ENCODE measurements at places on chromosomes 3 and 15.

GRCh38 chr15:101539492-101539891 lies 50.0 kb upstream of the PCSK6 start:
- no peak for DNase-seq

DNA sequence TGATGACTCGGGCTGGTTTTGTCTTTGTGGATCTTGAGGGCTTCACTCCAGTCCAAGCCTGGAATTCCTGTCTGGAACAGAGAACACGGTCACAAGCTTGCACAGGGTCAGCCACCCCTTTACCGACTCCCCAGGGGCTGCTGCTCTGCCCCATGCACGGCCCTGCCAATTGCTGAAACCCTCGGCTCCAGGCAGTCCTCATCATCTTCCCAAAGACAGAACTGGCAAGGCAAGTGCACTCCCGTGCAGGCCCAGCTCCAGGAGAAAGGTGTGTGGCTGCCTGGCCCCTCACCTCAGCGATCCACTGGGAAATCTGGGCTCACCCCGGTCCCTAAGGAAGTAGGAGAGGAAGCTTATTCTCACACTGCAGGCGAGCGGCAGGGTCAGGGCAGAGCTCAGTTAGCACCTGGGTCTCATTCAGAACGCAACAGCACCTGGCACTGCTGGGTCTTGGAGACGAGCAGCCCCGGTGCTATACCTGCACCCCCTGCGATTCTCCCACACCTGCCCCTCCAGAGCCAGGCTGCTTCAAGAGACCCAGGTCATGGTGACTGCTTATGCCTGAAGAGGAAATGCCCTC lies 7.2 kb downstream of the MAP6D1 start:
- DNase-seq = no peak

DNA sequence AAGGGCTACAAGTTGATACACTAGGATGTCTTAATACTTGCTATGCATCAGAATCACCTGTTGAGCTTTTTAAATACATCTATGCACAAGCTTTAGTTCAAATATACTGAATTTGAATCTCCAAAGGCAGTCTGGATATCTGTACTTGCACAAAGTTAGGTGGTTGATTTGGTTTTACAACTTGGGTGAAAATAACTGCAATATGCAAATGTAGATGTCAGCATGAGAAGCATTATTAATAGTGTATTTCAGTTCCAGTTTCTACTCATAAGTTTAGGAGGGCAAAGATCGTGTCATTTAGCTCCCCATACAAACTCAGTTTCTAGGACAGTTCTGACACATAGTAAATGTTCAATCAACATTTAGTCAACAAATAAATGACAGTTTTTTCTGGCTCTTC lies 25.6 kb downstream of the IQCB1 start:
- peak; percentile 92 for DNase-seq

GRCh38 chr3:43473244-43473643 lies 148.6 kb downstream of the ANO10 start:
- no peak for DNase-seq

DNA sequence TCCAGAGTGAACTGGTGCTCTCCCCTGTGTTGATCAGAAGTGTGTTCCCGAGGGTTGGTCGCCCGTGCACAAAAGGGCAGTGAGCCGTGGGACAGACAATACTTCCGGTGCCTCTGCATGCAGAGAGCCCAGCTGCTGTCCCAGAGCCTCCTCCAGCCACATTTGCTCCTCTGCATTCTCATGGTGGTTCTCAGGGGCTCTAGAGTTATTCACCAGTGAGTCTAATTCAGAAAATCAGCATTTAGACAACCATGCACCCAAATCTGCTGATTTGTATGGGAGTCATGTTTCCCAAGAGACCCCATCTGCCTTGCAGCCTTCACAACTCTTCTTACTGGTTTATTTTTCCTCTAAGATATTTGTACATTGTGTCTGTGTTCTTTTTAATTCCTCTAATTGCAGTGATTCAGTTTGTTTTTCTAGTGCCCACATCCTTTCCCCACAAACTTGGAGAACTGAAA lies 107.0 kb upstream of the SPRED1 start:
- no peak for DNase-seq

DNA sequence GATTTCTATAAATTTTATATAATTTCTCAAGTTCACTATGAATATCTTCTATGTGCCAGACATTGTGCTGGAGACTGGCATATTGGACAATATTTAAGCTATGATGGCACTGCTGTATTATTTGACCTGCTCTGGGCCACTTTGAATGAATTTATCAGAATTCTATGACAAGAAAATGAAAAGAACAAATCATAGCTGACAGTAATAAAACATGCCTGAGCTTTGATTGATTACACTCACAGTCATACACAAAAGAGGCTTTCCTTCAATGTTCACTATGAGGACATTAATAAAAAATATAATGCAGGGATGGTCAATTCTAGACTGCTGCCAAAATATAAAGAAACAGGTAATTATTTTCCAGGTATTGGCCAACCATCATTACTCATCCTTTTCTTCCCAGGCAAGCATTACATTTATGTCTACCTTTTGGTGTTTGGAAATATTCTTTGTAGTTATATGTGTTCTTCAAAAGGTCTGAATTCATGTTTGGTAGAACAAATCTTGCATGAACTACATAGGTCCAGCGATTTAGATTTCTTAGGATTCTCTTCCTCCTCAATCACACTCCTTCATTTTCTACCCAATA lies 81.0 kb upstream of the ALCAM start:
- DNase-seq = no peak

DNA sequence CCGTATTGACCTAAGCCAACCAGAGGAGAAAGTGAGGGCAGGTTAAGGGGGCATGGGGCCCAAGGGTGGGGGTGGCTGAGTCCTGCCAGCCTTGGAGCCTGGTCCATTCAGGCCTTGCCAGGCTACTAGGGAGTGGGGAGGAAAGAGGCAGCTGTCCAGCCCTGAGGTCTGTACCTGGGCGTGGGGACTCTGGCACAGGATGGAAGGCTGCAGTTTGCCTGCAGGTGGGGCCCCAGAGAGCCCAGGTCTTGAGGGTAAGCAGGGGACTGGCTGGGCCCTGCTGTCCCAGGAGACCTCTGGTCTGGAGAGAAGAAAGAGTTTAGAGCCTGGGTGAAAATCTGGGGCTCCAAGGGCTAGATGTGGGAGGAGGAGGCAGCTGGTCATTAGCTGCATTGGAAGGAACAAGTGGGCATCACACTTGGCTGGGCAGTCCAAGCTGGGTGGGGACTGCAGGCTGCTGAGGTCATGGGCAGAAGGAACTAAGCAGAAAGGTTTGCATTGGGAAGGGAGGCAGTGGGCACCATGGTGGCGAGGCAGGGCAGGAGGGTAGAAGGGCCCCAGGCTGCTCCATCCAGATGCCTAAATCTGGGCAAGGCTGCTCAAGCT lies 108.4 kb downstream of the OXNAD1 start:
- no peak for DNase-seq

GRCh38 chr15:59609730-59610712 lies 1.6 kb upstream of the GCNT3 start:
- DNase-seq = no peak

GRCh38 chr3:69092030-69092516 lies 7.3 kb downstream of the ARL6IP5 start:
- peak; percentile 47 for DNase-seq

- DNase-seq = no peak
Measured at GRCh38 chr15:100663086-100663914, 60.9 kb downstream of the ASB7 start.

DNA sequence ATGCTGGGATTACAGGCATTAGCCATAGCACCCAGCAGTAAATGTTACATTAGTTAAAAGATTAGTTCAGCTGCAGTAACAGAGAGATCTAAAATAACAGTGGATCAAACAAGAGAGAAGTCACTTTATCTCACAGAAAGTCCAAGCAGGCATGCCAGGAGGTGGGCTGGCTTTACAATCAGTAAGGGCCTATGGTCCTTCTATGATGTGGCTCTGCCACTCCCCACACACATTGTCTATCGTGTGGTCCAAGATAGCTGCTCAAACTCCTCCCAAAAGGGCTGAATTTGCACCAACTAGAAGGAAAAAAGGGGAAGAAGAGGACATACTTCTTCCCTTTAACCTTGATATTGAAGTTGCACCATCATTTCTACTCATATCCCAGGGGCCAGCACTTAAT lies 4.6 kb upstream of the RUVBL1 start:
- no peak for DNase-seq

GRCh38 chr3:87045473-87045872 lies 54.5 kb upstream of the VGLL3 start:
- no peak for DNase-seq

DNA sequence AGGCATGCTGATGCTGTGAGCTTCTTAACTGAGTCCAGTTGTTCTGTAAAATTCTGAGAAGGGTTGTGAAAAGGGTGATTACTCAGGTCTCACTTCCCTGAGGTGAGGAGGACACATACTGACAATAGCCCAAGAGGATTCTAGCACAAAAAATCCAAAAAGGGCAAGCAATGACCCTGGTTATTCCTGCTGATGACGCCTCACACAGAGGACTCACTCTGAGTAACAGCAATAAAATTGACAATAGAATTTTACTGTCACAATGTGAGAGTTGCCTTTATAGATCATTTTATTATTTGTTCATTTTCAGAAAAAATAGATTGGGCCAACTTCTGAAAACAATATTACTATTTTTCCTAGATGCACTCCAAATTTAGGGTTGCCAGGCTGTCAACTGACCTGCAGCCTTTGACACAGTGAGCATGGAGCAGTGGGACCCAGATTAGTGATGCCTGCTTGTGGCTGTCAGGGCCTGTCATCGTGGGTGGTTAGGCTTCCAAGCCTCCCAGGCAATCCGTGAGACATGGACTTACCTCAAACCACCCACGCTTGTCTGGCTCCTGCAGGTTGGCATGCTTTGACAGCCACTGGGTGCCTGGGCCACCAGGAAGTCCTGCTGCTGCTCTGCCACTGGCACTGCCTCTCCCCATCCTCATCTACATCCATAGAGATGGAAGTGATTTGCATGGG lies 396.0 kb upstream of the THBS1 start:
- no peak for DNase-seq

DNA sequence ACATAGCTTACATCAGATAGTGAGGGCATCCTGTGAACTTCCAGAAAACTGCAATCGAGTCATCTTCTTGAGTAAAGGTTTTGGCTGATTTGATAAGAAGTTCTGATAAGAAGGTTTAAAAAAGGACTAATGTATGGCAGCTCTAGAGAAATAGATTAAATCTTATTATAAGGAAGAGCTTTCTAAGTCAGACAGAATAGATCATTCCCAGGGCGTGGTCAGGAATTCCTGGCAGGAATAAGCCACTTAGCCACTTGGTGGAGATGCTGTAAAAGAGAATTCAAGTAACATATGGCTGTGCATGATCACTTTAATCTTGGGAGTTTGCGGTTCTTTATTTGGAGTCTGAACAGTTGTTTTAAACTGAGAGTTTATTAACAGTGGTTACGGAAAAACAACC lies 17.4 kb downstream of the PGBD4 start:
- no peak for DNase-seq

DNA sequence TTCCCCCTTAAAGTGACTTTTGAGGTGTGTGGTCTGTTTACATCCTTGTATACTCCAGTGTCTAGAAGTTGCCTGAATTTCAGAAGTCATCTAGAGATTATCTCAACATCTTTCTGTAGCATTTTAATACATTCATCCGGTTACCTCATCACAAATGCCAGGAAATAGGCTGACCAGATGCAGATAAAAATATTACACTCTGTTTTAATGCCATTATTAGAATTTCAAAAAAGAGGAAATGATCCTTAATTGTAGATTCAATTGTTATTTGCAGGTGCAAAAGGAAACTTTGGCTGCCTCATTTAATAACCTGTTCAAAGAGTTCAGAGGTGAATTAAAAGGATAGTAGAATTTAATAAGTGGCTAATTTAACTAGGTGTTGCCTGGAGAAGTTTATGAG lies 290.9 kb downstream of the C3orf38 start:
- DNase-seq = peak; percentile 57

GRCh38 chr15:91122296-91122695 lies 22.2 kb downstream of the SV2B start:
- no peak for DNase-seq

GRCh38 chr15:40845036-40845435 lies 1.2 kb downstream of the SPINT1 start:
- no peak for DNase-seq

DNA sequence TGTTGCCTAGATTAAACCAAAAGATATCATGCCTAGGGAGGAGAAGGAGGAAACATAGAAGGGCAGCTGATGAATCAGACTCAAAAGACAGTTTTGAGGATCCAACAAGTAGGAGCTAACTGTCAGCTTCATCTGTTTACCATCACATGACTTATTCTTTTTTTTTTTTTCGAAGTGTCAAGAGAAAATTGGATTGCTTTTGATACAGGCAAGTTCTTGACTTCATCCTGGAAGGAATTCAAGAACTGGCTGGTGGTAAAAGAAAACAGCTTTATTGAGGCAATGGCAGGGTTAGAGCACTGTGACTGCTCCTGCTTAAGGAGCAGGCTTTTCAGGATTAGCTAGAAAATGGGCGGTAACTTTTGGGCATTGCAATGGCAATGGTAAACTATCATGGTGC lies 227.5 kb upstream of the KCNMB2 start:
- no peak for DNase-seq

DNA sequence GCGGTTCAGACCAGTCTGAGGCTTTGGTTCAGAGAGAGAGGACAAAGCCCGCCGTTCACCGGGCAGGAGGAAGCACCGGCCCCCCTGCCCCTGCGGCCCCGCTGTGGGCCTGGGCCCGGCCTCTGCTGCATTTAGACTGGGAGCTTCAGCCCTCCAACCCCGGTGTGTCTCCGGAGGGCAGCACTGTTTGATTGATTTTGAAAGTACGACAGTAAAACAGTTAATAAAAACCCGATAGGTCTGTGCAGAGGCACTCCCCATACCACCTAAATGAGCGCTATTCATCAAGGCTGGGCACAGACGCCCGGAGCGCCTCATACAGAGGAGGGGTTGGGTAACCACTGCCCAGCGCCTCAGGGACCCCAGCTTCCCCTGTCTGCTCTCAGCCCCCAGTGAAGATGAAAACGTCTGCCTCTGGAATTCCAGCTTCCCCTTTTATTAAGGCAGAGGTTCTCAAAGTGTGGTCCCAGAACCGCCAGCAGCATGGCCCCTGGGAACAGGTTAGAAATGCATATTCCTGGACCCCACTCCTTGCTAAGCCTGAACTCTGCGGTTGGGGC lies 256.7 kb upstream of the TLE3 start:
- no peak for DNase-seq

DNA sequence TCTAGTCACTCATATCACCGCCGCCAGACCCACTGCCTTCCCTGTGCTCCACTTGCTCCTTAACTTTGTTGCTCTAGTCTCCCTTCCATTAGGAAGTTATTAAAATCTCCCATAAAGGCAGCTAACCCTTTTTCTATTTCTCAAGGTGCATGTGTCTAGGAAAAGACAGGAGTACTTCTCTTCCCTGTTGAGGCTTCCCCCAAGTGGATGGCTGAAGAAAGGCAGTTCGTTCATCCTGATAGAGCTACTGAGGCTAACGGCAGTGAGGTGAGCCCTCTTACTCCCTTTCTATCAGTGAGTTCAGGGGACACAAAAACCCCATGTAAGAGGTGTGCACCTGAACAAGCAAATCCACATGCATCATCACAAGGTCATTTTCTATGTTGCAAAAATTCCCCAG lies 397.8 kb downstream of the IGSF11 start:
- DNase-seq = no peak
